ENCODE measurements at places on chromosomes 5 and 9.
A peak's percentile ranks its signal among the peaks of the same experiment; 100 is the strongest.

DNA sequence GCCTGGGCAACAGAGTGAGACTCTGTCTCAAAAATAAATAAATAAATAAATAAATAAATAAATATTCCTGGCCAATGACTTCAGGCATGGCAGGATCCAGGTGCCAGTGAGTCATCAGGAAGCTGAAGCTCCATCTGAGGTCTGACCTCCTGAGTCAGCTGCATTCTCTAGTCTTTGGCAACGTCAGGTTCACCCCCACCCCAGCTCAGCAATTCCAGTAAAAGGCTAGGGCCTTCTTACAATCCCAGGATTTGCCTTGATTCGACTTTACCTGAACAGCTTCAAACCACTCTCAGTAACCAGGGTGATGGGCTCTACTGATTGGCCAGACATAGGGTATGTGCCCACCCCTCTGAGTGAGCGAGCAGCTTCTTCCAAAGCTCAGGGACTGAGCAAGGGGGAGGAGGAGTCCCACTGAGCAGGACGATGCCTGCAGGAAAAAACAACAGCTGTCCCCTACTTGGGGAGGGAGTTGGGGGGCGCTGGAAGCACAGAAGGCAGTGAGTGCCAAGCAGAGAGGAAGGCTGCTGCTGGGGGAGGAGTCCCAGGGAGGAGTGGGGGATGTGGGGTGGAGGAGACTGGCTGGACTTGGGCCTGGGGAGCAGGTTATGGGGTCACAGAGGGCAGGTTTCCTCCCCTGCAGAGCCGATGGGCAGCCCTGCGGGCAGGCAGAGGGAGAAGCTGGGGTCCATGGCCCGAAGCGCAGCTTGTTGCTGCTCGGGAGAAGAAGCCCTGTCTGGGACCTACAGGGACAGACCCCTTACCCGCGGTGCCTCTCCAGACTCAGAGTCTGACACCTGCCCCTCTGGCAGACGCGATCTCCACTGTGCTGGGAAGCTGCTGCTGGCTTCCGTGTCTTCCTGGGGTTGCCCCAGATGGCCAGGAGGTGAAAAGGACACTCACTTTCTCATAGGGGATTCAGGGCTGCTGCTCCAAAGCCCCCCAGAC lies 25.9 kb upstream of the UNC5A start:
- DNase-seq: peak; percentile 84

DNA sequence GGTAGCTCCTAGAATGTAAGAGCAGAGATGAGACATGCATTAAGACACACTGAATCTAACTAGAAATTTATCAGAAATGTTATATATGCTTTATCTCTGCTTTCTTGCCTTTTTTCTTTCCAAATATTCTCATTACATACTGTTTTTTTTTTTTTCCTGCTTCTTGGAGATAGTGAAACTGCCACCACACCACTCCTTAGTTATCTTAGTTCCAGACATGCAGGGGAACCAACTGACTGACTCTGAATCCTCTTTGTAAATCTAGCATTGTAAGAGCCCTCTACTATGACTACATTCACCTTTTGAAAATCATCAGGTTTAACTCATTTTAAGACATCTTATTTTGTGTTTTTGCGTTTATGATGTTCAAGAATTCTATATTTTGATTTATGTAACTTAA lies 181.3 kb upstream of the ST8SIA4 start:
- no peak for DNase-seq

DNA sequence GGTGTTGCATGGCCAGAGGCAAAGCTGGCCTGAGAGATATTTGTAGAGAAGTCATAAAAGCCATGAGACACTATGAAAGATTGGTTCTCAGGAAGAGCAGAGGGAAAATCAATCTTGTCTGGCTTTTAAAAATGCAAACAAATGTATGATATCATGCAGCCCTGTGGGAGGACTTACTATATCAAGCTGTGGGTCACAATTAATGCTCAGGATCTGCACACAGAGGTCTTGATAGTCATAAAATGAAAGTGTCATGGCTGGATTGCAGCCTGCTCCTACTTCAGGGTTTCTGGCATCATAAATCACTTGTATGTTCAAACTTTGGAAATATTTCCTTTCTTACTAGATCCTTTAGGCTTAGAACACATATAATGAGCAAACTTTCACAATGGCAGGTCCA lies 151.5 kb downstream of the SEMA6A start:
- DNase-seq: no peak

DNA sequence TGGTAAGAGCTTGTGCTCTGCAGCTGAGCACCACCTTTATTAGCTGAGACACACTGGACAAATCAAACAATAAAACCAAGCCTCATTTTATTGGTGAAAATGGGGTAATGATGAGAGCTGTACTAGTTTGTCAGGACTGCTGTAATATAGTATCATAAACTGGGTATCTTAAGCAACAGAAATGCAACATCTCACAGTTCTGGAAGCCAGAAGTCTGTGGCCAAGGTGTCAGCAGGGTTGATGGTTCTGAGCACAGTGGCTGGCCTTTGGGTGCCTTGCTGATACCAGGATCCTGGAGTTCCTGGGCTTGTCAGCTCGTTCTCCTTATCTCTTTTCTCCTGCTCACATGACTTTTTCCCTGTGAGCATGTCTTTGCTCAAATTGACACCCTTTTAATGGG lies 513.1 kb downstream of the IRX1 start:
- no peak for DNase-seq

DNA sequence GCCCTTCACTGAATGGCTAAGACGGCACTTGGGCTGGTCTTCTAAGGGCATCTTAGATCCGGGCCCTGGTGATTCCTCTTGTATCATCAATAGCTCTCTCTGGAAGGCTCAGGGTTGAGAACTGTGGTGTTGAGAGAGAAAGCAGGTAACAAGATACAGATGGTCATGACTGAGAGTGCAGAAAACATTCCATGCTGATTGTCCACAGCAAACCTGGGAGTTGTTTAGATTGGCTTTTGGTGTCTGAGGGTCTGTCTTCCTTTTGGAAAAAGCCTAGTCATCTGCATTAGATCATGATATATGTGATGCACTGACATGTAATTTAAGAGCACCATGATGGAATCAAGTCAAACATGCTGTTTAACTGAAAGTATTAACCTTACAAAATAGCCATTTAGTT lies 331.9 kb downstream of the ADAMTS6 start:
- no peak for DNase-seq

- DNase-seq: no peak
These were observed 162.6 kb downstream of the TAF11L14 start for GRCh38 chr5:17796757-17797396.

DNA sequence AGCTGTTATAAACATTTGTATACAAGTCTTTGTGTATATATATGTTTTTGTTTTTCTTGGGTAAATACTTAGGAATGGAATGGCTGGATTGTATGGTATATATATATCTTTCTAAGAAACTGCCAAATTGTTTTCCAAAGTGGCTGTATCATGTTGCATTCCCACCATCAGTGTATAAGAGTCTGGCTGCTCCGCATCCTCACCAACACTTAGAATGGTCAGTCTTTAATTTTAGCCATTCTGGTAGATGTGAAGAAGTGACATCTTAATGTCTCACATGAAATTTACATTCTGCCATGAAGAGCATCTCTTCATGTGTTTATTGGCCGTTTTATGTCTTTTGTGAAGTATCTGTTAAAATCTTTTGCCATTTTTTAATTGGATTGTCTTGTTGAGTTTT lies 31.9 kb downstream of the GALNT10 start:
- no peak for DNase-seq

GRCh38 chr9:18473652-18474279 lies at the start of gene ADAMTSL1:
Gene ADAMTSL1 (plus strand): TSS chr9:18474153. CDS start chr9:18474233, 80 bp downstream.
- DNase-seq: peak; percentile 94

DNA sequence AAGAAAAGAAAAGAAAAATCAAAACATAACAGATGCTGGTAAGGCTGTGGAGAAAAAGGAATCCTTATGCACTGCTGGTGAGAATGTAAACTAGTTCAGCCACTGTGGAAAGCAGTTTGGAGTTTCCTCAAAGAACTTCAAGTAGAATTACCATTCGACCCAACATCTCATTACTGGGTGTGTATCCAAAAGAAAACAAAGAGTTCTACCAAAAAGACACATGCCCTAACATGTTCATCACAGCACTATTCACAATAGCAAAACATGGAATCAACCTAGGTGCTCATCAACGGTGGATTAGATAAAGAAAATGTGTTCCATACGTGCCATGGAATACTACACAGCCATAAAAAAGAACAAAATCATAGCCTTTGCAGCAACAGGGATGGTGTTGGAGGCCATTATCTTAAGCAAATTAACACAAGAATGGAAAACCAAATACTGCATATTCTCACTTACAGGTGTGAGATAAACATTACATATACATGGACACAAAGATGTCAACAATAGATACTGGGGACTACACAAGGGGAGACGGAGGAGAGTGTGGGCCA lies 63.4 kb downstream of the PDE6A start:
- DNase-seq: no peak

DNA sequence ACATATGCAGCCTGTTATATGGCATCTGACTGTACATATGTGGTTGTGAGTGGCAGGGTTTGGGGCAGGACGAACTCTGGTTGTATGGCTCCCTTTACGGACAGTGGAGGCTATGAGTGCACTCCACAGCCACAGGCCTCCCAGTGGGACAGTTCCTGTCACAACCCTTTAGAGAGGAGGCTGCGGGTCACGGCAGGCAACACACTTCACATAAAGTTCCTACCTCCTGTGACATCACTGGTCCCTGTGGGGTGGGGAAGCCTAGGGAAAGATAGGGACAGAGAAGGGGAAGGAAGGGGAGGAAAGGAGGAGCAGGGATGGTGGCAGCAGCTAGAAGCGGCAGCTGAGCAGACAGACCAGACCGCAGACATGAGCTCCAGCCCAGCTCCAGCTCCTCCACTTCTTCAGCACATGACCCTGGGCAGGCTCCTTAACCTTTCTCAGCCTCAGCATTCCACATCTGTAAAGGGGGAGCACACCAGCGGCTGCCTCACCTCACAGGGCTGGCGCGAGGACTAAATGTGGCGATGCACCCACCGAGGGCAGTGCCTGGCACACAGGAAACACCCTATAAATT lies 27.4 kb upstream of the CORO2A start:
- no peak for DNase-seq

- no peak for DNase-seq
These were observed 146.0 kb downstream of the FRMD3 start for GRCh38 chr9:83392228-83392627.
